Left ventricle myocardium inferior (tissue), 1 donor: ENCODE measurements at places on chromosomes 13 and 19. TPM values are rescaled to one million over a fixed set of nuclear protein-coding genes. Genes with fewer than 3 reads are reported as not detected.

DNA sequence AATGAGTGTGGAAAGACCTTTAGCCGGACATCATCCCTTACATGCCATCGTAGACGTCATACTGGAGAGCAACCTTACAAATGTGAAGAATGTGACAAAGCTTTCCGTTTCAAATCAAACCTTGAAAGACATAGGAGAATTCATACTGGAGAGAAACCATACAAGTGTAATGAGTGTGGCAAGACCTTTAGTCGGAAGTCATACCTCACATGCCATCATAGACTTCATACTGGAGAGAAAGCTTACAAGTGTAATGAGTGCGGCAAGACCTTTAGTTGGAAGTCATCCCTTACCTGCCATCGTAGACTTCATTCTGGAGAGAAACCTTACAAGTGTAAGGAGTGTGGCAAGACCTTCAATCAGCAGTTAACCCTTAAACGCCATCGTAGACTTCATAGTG lies 11.7 kb upstream of the ZNF813 start:
- no peaks in the 10 kb centered on the region for H3K4me1 ChIP-seq
- H3K36me3 ChIP-seq: peaks cover 66% of the 10 kb centered on the region
- DNase-seq: no peak
- no peak overlapping the region for H3K4me3 ChIP-seq
- no peaks in the 10 kb centered on the region for H3K27me3 ChIP-seq
- no peak overlapping the region for H3K27ac ChIP-seq

DNA sequence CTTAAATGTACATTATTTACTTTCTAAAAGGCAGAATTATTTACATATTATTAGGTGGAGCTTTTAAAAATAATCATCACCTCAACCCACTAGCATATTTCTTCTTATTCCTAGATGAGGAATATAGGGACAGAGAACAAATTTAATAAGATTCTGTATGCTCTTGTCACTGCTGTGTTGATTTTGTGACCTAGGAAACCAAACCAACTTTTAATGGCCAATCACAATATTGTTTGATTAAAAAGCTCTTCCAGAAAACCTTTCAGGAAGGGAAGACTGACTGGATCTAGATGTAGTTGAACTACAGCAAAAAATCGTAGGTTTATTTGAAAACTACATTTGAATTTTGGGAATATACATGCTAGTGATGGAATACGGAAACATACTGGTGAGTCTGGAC lies 91.8 kb upstream of the RAP2A start:
- H3K36me3 ChIP-seq: peaks cover 24% of the 10 kb centered on the region
- no peaks in the 10 kb centered on the region for H3K27me3 ChIP-seq
- DNase-seq: no peak
- peak overlapping the region; percentile 77 for H3K27ac ChIP-seq

GRCh38 chr19:4969772-4970531 lies 1.0 kb downstream of the KDM4B start:
- no peaks in the 10 kb centered on the region for H3K36me3 ChIP-seq
- peak overlapping the region; percentile 79 for H3K4me3 ChIP-seq
- peaks cover 58% of the 10 kb centered on the region for H3K4me1 ChIP-seq

DNA sequence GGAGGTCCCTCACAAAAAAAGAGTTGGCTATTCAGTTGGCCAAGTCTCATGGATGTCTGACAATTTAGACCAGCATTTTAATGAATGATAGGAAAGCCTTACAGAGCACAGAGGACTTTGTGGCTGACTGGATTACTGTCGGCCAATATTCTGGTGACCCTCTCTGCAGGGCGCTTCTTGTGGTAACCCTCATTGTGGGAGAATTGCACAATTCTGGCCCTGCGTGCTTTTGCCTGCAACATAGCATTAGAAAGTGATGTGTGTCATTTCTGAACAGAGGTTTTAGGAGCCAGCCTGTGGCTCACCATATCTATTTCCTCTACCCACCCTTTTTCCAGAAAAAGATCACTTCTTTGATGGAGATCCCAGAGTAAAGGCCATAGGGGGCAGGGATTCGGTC lies 71.4 kb downstream of the EFNB2 start:
- no peak for DNase-seq
- H3K36me3 ChIP-seq: no peaks in the 10 kb centered on the region
- H3K4me3 ChIP-seq: no peak overlapping the region
- no peaks in the 10 kb centered on the region for H3K27me3 ChIP-seq

- no peak overlapping the region for H3K27ac ChIP-seq
- DNase-seq: no peak
- no peaks in the 10 kb centered on the region for H3K36me3 ChIP-seq
- no peaks in the 10 kb centered on the region for H3K27me3 ChIP-seq
Observed at GRCh38 chr13:60862036-60862435, 465.0 kb downstream of the TDRD3 start.

DNA sequence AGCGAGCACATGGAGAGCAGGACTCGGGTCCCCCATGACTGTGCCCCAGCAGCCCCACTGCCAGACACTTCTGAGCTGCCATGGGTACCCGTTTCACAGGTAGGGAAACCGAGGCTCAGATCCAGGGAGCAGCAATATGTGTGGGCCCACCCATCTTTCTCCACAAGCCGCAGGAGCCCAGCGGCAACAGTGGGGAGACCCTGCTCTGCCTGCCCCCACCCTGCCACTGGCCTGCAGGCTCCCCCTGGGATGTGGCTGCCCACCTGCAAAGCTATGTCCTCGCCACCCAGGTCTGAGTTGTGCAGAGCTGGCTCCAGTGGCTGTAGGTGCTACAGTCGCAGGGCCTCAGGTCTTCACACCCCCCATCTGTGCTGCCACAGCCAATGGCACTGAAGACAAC lies 50.6 kb upstream of the C1QTNF9B start:
- DNase-seq: no peak
- no peaks in the 10 kb centered on the region for H3K4me1 ChIP-seq
- H3K27ac ChIP-seq: no peak overlapping the region
- H3K4me3 ChIP-seq: no peak overlapping the region
- no peaks in the 10 kb centered on the region for H3K36me3 ChIP-seq

DNA sequence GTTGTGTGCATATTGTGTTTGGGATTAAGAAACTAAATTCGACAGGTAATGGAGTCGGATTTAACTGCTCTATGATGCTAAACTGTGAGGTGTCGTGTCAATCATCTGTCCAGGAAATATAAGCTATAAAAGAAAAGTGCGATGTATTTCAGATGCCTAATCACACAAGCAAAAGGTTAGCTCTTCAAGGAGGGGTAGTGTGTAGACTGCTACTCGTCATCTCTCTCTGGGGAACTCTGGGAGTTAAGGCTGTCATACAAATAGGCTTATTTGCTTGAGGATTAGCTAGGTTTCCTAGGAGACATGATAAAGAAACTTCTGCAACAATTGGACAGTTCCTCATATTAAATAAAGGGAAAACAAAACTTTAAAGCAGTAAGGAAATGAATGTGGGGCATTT lies 462.1 kb downstream of the OLFM4 start:
- no peak for DNase-seq
- H3K4me1 ChIP-seq: no peaks in the 10 kb centered on the region
- H3K36me3 ChIP-seq: no peaks in the 10 kb centered on the region

The CABP5 gene
- not detected for total RNA-seq
